ENCODE measurements at places on chromosomes 4 and X.

DNA sequence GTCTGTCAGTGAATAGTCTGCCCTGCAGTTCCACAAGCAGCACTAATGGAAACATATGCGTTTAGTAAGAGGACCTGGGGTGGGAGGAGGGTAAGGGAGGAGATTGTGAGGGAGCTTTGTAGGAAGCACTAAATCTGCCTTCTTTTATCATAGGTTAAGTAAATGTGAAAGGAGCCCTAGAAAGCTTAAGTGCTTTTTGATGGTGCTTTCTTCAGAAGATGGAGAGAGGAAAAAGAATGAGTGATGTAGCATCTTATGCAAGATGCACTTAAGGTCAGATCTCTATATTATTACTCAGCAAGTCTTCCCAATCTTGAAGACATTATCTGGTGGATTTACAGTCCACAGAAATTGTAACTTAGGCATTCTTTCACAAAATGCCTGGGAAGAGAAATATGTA is 322.7 kb downstream of the PDHA2 start:
- DNase-seq, result no peak
- H3K36me3 ChIP-seq, result no peaks in the 10 kb centered on the region
- H3K27ac ChIP-seq, result no peak overlapping the region
- H3K4me3 ChIP-seq, result no peak overlapping the region
- H3K27me3 ChIP-seq, result no peaks in the 10 kb centered on the region

DNA sequence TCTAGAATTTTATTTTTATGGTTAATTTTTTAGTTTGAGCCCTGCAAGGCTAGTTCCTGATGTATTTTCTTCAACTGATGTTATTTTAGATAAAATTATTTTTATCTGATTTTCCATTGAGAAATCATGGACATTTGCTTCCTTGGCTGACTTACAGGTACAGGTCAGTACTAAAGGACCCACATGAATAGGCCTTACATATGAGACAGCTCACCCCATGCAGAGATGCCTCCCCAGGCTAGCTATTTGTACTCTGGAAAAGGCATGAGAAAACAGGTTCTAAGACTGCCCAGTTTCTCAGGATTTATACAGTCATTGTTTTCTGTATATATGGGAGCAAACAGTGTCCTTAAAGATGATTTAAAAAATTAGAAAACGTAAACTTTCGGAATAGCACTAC is 255.5 kb downstream of the BMPR1B start:
- no peaks in the 10 kb centered on the region for H3K4me1 ChIP-seq
- H3K4me3 ChIP-seq, result no peak overlapping the region
- H3K27ac ChIP-seq, result no peak overlapping the region
- no peaks in the 10 kb centered on the region for H3K27me3 ChIP-seq

DNA sequence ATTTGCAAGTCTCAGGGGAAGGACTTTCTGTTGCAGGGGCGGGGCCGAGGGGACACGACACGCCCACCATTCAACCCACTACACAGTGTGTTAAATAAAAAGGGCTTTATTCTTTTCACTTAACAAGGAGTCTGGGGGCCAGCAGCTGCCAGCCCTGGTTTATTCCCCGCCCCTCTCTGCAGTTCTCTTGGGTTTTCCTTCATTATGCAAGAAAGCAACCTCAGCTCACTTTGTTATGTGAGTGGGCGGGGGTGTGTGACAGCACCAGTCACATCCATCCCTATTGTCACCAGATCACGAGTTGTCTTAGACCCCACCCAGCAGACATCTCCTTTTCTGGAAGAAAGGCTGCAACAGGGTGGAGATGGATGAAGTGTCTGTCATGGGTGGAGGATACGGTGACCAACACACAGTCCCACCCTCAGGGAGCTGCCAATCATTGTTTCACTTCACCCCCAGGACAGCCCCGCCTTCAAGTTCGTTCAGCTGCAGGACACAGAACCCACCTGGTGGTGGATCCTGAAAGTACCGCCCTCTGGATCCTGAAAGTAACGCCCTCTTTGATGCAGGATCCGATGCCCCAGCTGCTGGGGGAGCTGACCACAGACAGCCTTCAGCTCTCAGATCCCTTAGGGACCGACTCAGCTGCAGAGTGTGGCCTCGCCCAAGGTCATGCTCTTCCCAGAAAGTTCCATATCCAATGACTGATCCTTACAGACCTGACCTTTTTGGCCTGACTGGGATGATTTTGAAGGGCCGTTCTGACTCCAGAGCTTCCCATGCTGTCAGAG is 79.6 kb downstream of the SMIM20 start:
- no peak overlapping the region for H3K4me3 ChIP-seq
- H3K27me3 ChIP-seq, result no peaks in the 10 kb centered on the region
- H3K27ac ChIP-seq, result no peak overlapping the region
- H3K4me1 ChIP-seq, result no peaks in the 10 kb centered on the region
- H3K36me3 ChIP-seq, result no peaks in the 10 kb centered on the region
- no peak for DNase-seq

GRCh38 chrX:70422851-70423341 is at the start of gene GDPD2:
GDPD2 (plus strand) TSS chrX:70423314; CDS start chrX:70424985, 1,671 bp downstream.
- H3K27me3 ChIP-seq, result no peaks in the 10 kb centered on the region
- H3K4me3 ChIP-seq, result peak within 1 kb of the TSS; percentile 10
- no peak for DNase-seq
- no peaks in the 10 kb centered on the region for H3K4me1 ChIP-seq

- peak overlapping the region; percentile 73 for H3K27ac ChIP-seq
- peaks cover 48% of the 10 kb centered on the region for H3K4me1 ChIP-seq
- H3K27me3 ChIP-seq, result no peaks in the 10 kb centered on the region
- H3K4me3 ChIP-seq, result peak overlapping the region; percentile 34
- DNase-seq, result no peak
- H3K36me3 ChIP-seq, result no peaks in the 10 kb centered on the region
Observed at GRCh38 chr4:76233529-76233928, 18.0 kb upstream of the FAM47E start.

DNA sequence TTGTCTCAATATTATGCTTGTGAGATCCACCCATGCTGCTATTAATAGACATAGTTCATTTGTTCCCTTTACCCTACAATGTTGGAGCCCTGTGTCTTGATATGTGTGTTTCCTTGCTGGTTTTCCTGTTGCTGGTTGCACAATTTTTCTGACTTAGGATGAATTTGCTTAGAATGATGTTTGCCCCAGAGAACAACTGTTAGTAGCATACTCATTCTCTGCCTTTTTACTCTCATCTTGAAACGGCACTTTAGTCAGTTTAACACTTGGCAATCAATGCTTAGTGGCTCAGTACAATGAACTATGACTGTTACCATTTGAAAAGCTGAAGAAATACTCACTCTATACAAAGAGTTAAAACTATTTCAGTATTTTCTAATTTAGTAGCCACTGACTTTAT is 158.8 kb upstream of the NDST4 start:
- no peaks in the 10 kb centered on the region for H3K36me3 ChIP-seq
- H3K4me1 ChIP-seq, result no peaks in the 10 kb centered on the region
- H3K4me3 ChIP-seq, result no peak overlapping the region
- H3K27ac ChIP-seq, result no peak overlapping the region
- H3K27me3 ChIP-seq, result no peaks in the 10 kb centered on the region
- no peak for DNase-seq

DNA sequence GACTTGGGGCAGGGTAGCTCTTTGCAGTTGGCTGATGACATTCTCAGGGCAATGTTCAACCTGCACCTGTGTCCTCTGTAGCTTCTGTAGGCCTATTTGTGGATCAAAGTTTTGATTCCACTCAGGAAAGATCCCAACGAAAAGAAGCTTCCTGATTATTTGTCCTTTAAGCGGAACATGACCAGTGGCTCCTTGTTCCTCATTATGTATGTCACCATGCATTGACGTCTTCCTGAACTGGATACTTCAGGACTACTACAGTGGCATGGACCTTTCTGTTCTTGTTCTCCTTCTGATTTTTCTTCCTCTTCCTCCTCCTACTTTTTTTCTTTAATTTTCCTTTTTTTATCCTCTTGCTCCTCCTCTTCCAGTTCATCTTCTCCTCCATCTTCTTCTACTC is 62.4 kb downstream of the NBDY start:
- DNase-seq, result no peak
- no peak overlapping the region for H3K4me3 ChIP-seq
- no peaks in the 10 kb centered on the region for H3K36me3 ChIP-seq
- no peak overlapping the region for H3K27ac ChIP-seq
- H3K4me1 ChIP-seq, result no peaks in the 10 kb centered on the region
- no peaks in the 10 kb centered on the region for H3K27me3 ChIP-seq

- no peaks in the 10 kb centered on the region for H3K27me3 ChIP-seq
- H3K27ac ChIP-seq, result no peak overlapping the region
- peaks cover 23% of the 10 kb centered on the region for H3K4me1 ChIP-seq
Observed at GRCh38 chr4:52994567-52994966, 132.4 kb downstream of the RASL11B start.

GRCh38 chr4:185874516-185875230 is 62.7 kb upstream of the SORBS2 start:
- no peaks in the 10 kb centered on the region for H3K4me1 ChIP-seq
- H3K27me3 ChIP-seq, result no peaks in the 10 kb centered on the region
- no peak overlapping the region for H3K4me3 ChIP-seq
- DNase-seq, result no peak
